Stimulated activated CD4-positive, alpha-beta T cell treated with anti-CD3 and anti-CD28 coated beads, Interleukin-15, amount 100 ng/mL, for 1 hour (primary cell): ENCODE measurements at places on chromosomes 1 and 21.

DNA sequence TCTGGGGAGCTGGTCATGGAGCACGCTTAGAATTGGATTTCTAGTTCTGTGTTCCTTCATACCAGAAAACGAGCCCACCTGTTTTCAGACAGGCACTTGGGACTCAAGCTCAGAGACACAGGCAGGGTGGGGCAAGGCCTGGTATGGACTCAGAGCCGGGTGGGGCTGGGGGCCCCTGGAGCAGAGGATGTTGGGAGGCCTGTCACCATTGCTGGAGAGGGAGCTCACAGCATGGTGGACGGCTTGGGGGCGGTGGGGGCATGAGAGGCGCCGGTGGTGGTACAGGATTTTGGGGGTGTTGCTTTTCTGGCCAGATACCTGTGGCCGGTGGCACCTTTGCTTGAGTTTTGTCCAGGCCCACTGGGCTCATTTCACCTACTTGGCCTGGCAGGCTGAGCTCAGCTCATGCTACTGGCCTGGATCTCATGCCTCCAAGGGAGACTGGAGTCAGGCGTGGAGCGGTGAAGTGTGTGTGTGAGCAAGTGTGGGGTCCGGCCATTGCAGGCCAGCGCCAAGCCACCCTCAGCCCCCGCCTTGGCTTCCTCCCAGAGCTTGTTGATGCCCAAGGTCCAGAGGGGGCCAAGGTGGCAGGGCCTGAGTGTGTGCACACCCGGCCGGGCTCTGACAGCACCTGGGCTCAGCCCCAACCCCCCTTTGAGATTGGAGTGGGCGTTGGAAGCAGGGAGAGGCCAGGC lies 8.7 kb downstream of the SLX9 start:
- DNase-seq: no peak

GRCh38 chr1:57007472-57007871 lies 41.7 kb upstream of the C8B start:
- DNase-seq: no peak

DNA sequence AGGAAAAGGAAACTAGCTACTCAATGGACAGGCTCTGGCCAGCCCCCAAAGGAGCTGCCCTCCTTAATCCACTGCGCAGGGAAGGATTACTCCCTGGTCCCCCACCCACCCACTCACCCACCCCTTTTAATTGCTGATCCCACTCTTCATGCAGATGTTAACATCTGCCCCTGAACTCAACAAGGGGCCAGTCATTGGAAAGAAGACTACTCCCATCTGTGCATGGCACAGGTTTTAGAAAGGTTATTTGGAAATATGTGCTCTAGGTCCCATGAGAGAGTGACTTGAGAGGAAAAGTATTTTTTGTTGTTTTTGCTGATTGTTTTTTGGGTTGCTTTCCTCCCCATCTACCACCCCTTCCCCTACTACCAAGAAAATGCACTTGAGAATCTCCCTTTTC lies 94.4 kb upstream of the FGGY start:
- no peak for DNase-seq

DNA sequence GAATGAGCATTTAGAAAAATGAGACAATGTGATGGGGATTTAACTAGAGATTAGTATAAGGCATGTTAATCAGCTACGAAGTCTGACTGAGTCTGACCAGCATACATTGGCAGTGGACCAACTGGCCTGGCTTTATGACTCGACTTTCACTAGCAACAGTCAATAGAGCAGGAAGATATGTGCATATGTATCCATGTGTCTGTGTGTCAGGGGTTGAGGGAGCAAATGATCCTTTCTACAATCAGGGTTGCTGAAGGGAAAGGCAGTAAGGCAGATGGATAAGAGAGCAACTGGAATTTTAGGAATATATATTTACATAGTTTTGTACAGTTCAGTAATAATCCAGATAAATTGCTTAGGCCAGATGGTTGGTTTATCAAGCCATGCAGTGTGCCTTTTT lies 645.6 kb downstream of the PLA2G4A start:
- no peak for DNase-seq

GRCh38 chr1:29157269-29157601 lies 24.5 kb downstream of the SRSF4 start:
- no peak for DNase-seq

DNA sequence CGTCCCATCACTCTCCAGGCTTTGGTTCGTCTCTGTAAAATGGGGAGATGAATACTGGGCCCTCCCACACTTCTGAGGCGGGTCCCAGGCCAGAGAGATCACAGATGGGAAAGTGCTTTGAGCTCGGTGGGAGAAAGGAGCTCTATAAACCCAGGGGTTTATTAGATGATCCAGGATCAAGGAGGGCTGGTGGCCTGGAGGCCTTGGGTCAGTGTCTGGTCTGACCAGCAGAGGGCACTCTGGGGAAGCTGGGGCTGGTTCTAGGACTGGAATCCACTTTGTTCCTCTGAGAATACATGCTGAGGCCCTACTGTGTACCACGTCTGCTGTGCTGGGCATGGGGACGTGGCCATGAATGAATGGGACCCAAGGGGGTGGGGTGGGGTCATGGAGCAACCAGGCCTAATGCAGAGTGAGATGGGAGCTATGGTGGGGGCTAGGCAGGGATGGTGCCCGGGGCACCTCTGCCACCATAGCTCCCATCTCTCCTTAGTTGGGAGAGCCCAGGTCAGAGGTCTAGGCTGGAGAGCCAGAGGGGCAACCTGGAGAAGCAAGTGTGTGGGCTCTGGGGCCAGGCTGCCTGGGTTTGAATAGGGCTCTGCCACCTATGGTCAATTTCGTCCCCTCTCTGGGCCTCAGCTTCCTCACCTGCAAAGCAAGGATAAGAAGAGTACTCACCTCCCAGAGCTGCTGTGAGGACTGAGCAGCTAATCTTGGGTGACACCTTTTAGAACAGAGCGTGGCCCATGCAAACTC lies 9.0 kb upstream of the FAM131C start:
- DNase-seq: peak; percentile 41

- no peak for DNase-seq
These were observed 12.5 kb upstream of the PTPN14 start for GRCh38 chr1:214563881-214564280.

DNA sequence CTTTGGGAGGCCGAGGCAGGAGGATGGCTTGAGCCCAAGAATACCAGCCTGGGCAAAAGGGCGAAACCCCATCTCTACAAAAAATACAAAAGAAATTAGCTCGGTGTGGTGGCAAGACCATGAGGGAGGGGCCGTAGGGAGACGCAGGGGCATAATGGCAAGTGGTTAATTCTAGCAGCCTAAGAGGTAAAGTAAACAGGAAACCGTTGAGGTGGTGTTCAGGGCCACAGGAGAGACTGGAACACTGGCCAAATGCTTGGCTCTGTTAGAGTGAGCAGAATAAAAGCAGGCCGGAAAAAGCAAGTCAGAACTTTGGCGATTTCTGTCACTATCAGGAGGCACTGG lies 89.2 kb downstream of the RIPK4 start:
- no peak for DNase-seq

GRCh38 chr1:44168520-44169098 lies 27.2 kb upstream of the KLF18 start:
- no peak for DNase-seq

DNA sequence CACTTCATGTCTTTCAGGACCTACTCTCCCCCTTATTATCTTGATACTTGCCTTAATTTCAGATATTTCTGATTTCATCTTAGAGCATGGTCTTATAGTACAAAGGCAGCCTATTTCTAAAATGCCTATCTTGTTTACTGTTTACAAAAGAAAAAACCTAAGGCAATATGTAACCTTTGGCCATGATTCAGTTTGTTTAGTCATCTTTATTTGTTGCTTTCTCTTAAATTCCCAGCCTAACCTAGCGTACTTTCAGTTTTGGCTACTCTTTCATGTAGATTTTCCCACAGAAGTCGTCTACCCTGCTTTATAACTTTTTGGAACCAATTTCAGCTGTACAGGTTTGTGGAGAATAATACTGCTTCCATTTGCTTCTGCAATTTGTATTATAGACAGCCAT lies 81.8 kb downstream of the KIF1B start:
- no peak for DNase-seq

DNA sequence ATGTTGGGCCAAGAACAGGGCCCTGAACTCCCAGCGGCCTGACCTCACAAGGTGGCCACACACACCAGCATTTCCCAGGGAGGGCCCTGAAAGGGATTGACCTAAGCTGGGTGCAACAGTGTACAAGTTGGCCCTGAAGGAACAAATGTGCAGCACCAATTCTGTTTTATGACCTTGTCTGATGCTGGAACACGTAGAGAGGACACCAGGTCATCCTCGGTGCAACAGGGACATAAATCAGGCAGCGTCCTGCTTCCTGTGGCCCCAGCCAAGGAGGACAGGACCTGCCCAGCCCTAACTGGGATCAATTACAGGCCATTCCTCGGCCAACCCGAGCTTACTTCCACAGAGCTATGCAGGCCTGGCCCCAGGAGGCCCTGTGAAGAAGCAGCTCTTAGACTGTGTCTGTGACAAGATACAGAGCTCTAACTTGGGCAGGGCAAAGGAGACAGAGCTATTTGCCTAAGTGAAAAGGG lies 12.8 kb upstream of the PHC2 start:
- DNase-seq: no peak

DNA sequence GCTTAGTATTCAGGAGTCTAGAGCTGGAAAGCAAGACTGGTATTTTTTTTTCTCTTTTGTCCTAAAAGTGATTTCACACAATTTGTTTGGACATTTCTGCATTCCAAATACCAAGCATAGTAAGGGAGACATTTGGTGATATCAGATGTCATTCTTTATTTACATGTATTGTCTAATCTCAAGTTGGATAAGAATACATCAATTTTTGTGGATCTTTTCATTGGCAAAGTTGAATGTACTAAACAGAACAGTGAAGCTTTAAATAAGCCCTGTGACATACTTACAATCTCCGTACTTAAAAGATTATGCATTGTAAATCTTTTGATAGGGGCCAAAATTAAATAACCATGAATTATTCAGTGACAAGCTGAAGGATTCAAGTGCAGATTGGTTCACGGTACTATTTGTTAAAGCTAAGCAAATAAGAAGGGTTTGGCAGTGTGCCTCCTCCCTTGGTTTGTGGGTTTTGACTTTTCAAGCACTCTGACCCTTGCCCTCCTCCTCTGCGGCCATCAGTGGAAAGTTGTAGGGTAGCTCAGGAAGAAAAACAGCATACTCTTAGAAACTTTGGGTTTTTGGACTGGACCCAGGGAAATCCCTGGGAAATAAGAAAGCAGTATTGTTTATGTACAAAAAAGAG lies 663.7 kb downstream of the ADGRL2 start:
- DNase-seq: no peak

- DNase-seq: no peak
These were observed 105.1 kb downstream of the LRIG2 start for GRCh38 chr1:113178106-113178505.

DNA sequence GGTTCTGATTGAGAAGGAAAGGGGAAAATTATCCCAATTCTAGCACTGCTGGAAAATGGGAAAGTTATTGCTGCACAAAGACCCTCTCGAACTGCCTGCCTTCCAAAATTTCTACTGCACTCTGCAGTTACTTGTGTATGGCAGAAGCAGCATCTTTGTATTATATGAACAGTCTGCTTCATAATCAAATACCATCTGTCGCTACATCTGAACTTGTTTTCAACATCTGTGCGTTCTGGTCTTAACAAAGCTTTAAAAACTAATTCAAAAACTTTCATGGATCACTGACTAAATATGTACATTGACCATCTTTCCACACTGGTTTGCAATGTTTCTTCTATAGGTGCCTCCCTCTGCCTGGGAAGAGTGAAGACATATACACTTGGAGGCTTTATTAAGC lies 79.2 kb downstream of the PROX1 start:
- DNase-seq: no peak

DNA sequence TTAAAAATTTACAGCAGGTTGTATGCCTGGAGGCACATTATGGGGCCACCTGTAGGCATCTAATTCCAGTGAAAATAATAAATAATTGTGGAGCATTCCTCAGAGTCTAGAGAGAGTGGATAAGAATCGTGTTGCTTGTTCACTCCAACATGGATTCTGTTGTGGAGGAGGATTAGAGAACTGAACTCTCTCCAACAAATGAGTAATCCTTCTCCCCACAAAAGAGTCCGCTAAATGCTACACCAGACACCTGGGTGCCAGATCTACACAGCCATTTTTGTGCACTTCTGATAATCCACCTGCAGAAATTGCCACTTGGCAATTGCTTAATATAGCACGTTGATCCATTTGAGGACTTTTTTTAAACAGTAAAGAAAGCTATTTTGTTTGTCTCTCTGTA lies 113.7 kb upstream of the DPYD start:
- no peak for DNase-seq

- DNase-seq: no peak
These were observed 65.4 kb downstream of the LUZP1 start for GRCh38 chr1:23103001-23103889.

- DNase-seq: no peak
These were observed 9.2 kb downstream of the LBR start for GRCh38 chr1:225418598-225418997.

- no peak for DNase-seq
These were observed 206.2 kb upstream of the RRP15 start for GRCh38 chr1:218078916-218079315.

- no peak for DNase-seq
These were observed 75.9 kb upstream of the LYST start for GRCh38 chr1:235942625-235942934.
